CD4-positive, alpha-beta T cell (primary cell): ENCODE measurements at places on chromosomes 7 and 10.

GRCh38 chr10:117746541-117747448, 204.2 kb downstream of the EMX2 start:
- DNase-seq = no peak

GRCh38 chr7:50730446-50731400, 52.0 kb downstream of the GRB10 start:
- DNase-seq = no peak

DNA sequence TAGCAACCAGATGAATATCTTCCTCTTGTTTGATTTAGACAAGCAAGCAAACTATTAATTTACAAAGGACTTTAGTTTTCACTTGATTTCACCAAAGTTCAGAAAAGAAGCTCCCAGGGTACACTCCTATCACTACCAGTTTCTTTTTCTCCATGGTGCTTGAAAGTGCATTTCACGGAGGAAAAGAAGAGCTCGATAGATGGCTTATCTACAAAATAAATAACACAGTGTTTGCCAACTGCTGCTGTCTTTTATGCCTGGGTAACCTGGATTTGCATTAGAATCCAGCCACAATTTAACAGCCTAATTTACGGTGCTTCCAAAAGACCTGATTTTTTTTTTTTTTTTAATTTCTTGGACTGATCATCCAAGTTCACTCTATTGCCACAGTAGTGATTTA, 275.7 kb downstream of the GPR37 start:
- no peak for DNase-seq

GRCh38 chr7:108010377-108010776, 7.4 kb upstream of the LAMB1 start:
- no peak for DNase-seq

DNA sequence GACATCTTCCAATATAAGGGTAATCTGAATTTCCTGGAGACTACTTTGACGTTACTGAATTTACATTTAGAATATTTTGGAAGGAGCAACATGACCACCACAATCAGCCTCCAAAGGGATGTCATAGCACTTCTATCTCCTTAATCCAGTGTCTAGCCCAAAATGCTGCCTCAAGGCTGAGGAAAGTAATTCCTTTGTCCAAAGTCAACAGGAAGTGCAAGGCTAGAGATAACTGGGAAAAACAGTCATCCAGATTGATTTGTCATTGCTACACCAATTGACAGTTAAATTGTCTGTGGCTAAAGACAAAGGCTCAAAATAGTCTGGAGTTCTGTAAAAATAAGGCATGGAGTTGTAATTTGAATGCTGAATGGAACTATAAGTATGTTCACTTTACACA, 3.9 kb upstream of the TFPI2 start:
- DNase-seq = no peak

DNA sequence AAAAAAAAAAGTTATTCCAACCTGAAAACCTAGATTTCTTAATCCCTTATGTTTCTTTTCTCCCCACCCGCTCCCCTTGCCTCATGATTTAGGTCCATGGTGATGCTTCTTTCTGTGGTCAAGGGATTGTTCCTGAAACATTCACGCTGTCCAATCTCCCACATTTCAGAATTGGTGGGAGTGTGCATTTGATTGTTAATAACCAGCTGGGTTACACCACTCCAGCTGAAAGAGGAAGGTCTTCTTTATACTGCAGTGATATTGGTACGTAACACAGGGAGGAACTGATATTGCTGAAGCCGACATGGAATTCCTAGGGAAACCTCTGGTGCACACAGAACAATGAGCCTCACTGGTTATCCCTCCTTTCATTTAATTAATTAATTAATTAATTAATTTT, 22.7 kb downstream of the DHTKD1 start:
- no peak for DNase-seq

GRCh38 chr7:139490130-139490529, 6.7 kb upstream of the KLRG2 start:
- DNase-seq = no peak

DNA sequence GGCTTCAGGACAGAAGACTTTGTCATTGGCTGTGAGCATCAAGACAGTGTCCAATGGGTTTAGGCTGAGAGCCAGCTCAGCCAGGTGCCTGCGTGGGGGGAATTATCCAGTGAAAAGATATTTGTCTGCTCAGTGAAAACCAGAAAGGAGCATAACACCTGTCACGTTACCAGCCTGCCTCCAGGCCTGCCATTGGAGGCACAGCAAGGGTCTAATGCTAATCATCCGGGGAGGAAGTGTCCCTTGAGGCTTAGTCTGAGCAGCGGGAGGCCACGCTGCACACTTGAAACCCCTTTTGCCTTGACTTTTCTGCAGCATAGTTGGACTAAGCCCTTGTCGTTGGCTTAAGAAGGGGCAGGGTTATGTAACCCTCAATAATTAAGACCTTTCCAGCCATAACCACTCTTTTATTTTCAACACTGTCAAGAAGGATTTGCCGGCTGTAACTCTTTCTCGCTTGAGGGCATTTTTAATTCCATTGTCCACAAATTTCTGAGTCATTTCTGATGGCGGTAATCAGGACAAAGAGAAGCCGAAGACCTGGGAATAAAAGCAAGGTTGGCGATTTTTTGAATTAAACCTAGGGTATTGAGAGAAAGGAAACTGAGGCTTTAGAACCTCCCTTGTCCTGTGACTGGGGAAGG, 639.6 kb upstream of the FOXK1 start:
- no peak for DNase-seq

GRCh38 chr7:158108646-158109293, 478.9 kb downstream of the PTPRN2 start:
- DNase-seq = no peak

DNA sequence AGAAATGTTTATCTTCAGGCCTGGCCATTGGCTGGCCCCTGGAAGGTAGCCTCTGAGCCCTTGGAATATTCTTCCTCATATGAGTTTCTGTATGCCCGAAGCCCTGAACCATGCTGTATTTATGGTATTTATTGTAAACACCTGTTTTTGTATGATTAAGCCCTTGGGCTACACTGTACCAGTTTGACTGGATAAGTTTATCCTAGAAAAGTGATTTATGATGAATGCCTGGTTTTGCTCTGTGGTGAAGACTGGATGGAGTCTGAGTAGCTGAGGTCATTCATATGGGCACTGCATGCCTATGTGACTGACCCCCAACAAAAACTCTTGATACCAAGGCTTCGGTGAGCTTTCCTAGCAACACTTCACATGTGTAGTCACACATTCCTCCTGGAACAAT, 66.7 kb downstream of the CASD1 start:
- no peak for DNase-seq

GRCh38 chr7:28293527-28293835, 112.9 kb upstream of the JAZF1 start:
- DNase-seq = no peak

DNA sequence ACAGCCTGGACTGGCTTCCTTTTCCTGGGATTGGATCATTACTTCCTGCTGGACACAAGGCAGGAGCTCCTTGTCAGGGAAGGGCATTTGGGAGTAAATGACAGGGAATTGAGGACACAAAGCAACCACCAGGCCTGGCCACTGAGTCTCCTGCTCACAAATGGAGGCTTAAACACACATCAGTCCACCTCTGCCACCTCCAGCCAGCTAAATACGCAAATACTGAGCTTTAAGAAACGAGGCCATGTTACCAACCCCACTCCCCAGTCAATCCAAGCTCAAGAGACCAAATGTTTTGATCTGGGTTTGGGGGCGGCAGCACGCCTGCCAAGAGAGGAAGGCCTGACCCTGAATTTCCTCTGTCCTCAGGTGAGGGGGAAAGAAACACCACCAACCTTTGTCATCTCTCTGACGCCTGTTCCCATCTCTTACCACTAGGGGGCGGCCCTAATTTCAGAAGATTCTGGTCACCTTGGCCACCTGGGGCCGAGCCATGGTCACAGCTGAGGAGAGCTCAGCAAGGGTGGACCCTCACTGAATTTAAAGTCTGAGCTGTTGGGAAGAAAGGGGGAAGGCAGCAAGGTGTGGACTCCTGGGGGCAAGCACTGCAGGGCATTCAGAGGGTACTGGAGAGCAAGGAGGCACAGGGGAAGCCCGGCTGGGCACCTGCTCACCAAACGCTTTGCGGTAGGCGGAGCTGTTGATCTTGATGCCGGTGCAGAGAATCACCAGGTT, 16.5 kb downstream of the AIFM2 start:
- DNase-seq = peak; percentile 54

- DNase-seq = no peak
Measured at GRCh38 chr7:46201961-46202360, 280.9 kb upstream of the IGFBP3 start.

- DNase-seq = no peak
Measured at GRCh38 chr10:93775356-93775755, 17.6 kb downstream of the LGI1 start.

GRCh38 chr10:21954690-21955089, 48.8 kb downstream of the DNAJC1 start:
- DNase-seq = no peak

- DNase-seq = no peak
Measured at GRCh38 chr7:43491123-43491522, 91.8 kb upstream of the STK17A start.

DNA sequence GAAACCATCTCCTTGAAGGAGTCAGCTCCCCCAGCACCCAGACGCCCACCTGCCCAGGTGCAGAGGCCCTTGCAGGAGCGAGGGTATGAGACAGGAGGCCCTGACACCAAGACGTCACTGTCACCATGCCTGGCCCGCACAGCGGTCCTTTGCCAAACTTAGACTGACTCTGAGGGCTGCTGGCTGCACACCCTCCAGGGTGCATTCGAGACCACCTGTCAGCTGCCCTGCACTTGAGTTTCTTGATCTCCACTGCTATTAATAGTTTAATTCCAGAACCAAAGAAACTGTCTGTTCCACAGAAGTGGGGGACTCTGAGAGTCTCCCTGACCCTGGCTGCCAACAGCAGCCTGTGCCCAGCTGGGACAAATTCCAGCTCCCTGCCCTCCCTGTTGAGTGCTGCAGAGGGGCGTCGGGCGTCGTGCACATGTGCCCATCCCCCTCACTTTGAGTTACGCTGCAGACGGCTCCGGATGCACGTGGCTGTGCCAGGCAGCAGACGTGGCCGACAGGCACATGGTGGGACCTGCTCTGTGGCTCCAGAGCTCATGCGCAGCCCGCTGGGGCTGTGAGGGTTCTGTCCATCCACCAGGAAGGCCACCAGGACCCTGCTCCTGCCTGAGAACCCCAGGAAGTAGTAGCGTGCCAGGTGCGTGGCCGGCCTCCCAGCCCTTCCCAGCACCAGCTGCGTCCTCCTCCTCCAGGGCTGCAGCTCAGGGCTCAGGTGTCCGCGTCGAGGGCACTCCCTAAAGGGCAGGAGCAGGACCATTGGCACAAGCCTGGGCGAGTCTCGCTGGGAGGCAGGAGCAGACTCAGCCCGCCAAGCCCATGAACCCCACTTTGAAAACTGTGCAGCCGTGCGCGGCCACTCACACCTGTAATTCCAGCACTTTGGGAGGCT, 24.8 kb downstream of the ELFN1 start:
- DNase-seq = no peak

- DNase-seq = no peak
Measured at GRCh38 chr10:1316809-1317143, 260.6 kb downstream of the WDR37 start.

DNA sequence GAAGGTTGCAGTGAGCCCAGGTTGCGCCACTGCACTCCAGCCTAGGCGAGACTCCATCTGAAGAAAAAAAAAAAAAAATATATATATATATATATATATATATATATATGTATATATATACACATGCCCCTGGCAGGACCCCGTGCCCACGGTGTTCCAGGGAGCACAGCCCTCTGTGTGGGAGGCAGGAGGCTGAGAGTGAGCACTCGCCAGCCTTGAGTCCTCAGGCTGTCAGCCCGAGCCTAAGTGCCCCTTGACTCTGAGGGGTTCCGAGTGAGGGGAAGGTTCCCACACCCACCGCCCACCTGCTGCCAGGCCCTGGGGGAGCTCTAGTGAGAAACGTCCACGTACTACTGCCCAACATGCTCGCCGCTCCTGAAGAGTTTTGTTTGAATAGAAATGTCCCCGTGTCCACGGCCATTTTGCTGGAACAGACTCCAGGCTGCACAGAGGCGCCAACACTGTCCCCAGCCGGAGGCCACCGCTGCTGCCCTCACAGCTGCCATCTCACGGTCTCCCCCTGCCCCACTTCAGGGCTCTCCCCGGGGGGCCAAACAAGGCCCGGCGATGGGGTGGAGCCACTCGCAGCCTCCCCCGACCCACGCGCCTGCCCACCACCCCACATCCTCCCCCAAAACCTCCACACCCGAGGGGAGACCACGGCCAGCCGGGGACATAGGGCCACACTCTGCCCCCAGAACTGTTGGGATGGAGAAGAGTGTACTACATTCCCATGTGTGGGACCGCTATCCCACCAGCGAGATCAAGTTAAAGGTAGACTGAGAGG, 62.8 kb upstream of the EBF3 start:
- DNase-seq = no peak

- no peak for DNase-seq
Measured at GRCh38 chr10:35306852-35307251, 29.5 kb upstream of the CCNY start.

DNA sequence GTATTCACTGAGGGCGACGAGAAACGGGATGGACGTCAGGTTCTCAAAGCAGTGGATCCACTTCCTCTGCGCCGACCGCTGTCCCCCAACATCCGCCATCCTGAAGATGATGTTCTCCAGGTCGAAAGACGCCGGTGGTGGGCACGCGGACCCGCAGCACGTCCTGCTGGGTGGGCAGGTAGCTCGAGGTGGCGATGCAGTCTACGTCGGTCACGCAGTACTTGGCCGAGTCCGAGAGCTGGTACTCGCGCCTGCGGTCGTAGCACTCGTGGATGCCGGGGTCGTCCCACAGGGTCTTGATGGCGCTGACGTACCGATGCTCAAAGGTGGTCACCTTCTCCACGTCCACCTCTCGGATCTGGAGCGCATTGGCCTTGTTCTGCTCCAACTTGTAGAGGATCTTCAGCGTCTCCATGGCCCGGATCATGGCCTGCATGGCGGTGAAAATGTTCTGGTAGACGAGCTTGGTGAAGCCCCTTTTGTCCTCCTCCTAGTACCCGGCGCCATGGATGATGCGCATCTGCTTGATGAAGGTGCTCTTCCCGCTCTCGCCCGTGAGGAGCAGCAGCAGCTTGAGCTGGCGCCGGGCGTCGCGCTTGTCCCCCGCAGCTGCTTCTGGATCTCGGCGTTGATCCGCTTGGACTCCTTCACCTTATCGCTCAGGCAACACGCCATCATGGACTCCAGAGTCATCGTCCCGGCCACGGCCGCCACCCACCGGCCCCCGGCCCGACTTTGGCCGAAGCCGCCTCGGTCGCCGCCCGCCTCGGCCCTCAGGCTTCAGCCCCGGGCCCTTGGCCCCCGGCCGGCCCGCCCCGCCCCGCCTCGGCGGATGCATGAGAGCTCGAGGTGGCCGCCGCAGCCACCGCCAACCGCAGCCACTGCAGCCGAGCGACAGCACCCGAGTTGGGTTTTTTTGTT, 122.9 kb upstream of the KCTD7 start:
- DNase-seq = no peak

DNA sequence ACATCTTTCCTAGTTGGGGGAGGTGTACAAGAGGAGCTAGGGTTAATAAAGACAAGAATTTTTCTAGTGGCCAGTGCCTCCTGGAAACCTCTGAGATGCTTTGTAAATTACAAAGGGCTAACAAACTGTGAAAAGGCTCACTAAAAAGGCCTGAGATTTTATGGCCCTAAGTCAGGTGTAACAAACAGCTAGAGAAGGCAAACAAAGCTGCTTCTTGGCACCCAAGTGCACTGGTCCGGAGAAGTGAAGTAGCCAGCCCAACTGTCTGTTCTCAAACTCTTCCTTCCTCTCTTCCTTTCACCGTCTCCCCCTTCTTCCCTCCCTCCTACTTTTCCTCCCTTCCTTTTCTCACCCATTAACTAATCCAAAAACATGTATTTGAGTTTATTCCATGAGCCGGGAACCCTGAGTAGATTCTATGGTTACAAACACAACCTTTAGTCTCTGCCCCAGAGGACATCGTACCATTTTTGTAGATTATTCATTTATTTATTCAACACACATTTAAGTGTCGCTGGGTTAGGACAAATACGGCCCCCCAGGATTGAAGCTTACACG, 143.4 kb upstream of the PCGF5 start:
- no peak for DNase-seq
